Activated T-helper 2 cell treated with anti-CD3 and anti-CD28 coated beads, Interferon-gamma antibody, Interleukin-2, Interleukin-4, amounts not matched to agents 10 μg/mL and 5 μg/mL and 100 μg/mL, durations not matched to agents 14 hours and 24 hours and 36 hours (primary cell): ENCODE measurements at places on chromosomes 2 and 18.

DNA sequence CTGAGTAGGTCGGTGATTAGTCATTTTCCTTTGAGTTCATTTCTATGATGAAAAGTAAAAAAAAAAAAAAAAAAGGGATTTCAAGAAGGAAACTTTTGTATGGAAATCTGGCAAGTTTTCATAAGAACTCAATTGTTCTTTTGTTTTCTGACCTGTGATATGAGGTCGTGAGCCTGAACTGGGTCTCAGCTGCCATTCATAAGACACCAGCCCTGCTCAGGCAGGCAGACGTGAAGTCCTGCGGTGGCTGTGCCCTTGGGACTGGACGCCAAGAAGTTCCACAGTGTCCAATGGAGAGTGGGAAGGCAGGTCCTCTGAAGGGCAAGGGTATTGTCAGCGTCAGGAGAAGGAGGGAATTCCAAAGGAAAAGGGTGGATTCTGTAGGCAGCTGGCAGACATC is 183.9 kb downstream of the NCK2 start:
- no peak for DNase-seq

DNA sequence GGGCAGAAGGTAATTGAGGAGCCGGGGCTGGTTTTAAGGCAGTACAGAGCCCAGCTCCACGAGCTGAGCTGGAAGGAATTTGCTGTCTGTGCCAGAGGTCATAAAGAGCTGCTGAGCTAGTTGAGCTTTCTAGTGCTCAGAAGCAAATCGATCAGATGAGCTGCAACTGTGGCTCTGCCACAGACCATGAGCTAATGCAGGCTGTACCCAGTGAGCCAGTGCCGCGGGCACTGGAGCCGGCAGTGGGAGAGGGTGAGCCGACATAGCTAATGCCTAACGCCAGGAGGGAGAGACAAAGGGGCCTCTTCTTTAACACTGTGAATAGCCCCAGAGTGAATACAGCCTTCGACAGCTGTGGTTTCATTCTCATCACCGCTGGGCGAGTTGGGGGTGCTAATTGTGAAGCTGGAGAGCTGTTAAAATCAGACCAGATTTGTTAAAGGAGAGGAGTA is 410.1 kb upstream of the TCF4 start:
- DNase-seq, result no peak

DNA sequence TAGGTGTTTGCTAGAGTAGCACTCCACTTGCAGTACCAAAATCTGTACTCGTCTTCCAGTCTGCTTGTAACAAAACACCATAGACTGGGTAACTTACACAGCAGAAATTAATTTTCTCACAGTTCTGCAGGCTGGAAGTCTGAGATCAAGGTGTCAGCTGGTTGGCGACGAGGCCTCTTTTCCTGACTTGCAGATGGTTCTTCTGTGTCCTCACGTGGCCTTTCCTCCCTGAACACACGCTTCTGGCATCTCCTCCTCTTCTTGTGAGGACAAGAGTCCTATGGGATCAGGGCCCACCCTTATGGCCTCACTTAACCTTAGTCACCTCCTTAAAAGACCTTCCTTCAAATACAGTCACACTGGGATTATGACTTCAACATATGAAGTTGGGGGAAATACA is 493.5 kb upstream of the MYT1L start:
- no peak for DNase-seq

GRCh38 chr2:44766220-44766619 is 175.3 kb upstream of the SIX3 start:
- no peak for DNase-seq

- peak; percentile 50 for DNase-seq
Measured at GRCh38 chr2:172465417-172466334, 38.3 kb downstream of the ITGA6 start.

GRCh38 chr2:9703701-9704221 is 73.0 kb upstream of the YWHAQ start:
- no peak for DNase-seq

DNA sequence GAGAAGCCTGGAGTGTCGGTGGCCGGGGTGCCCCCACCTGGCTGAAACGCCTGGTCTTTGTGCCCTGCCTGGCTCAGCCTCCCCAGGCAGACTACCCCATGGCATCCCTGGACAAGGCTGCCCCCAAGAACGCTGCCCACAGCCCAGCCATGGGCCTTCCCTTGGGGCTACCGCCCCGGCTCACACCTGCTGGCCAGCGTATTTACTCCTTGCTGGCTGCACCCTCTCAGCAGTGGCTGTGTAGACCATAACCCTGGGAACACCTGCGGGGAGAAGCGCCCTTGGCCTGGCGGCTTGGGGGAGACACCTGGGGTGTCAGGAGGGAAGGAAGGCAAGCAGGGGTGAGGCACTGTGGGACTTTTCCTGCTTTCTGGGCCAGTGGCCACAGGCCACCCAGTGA is 17.3 kb downstream of the CAPN10 start:
- no peak for DNase-seq

DNA sequence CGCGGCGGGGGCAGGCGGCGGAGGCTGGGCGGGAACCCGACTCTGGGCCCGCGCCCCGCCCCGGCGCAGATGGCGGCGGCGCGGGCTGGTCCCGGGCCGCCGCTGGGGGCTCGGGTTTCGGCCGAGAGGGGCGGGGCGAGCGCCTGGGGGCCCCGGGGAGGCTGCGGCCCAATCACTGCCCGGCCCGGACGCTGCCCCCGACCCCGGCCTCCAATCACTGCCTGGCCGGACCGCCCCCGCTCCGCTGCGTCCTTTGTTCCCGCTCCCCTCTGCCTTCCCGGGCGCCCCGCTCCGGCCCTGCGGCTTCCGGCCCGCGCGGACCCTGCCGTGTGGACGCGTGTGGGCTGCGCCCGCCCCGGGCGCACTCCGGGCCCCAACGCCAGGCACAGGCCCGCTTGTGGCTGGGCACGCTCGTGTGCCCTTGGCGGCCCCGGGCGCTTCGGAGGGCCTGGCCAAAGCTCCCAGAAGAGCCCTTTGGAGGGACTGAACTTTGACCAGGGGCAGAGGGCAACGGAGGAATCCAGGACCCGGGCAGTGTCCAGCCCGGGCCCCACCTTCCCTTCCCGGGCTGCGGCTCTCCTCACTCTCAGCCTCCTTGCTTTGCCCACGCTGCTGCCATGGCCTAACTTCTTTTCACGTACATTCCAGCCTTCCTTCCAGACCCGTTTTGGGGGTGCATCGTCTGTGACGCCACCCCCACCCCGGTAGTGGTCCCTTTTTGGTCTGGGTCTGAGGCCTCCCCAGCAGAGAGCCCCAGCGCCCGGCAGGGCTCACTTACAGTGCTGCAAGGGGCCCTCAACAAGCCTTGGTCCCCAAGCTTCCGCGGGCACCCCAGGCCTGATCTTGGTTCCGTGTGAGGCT is 27.1 kb upstream of the PTMA start:
- no peak for DNase-seq

DNA sequence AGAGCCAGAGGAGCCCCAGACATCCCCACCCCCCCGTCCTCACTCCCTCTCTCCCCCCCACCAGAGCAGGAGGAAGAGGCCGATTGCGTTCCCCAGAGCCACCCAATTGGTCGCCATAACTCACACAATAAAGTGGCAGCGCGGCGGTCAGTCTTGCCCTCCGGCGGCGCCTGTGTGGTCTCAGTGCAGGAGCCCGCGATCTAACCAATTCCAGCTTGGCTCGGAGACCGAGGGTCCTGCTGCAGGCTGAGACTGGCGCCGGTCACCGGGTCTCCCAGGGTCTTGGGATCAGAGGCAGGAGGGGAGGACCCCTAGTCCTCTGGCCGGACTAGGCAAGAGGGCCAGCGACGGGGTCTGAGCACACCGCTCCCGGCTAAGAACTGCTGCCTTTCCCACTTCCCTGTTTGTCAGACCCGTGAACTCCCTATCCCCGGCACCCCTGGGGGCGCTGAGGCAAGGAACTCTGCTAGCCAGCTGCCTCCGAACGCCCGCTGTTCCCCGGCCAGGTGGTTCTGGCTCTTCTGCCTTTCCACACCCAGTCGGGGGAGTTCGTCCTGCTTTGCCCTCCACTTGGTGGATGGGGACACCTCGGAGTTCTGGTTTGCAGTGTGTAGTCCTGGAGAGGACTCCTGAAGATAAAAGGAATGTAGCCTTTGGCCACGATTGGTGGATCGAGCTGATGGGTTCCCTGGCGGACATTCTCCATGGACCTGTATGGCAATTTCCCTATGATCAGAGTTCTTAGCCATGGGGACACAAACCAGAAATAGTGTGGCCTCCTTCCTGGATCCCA is 1.0 kb upstream of the HOXD12 start:
- no peak for DNase-seq

DNA sequence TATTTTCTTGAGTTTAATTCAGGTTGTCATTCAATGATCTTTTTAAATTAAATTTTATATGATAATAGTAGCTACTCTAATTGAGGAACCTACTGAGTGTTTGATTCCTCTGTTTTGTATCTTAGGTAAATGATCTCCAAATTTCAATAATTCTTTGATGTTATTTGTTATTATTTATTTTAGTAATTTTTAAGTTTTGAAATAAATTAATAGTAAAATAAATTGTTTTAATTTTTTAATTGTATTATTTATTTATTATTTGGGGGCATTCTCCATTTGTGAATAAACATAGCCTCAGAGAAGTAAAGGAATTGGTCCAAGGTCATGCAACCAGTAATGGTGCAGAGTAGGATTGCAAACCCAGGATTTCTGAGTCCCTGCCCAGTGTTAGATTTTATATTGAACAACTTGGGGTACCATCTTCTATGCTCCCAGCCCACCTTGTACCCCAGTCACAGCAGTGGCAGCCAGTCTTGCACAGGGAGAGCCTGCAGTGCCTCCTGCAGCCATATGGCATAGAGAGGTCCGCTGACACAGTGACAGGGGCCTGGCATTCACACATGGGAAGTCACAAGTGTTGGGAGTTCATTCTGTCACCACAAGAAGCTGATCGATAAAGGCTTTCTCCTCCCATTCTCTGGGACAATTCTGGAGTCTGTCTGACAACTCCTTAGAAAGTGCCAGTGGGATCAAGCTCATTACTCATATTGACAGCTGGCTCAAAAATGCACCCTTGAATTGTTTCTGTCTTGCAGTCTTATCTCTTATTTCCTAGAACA is 110.0 kb upstream of the ETAA1 start:
- DNase-seq, result no peak

DNA sequence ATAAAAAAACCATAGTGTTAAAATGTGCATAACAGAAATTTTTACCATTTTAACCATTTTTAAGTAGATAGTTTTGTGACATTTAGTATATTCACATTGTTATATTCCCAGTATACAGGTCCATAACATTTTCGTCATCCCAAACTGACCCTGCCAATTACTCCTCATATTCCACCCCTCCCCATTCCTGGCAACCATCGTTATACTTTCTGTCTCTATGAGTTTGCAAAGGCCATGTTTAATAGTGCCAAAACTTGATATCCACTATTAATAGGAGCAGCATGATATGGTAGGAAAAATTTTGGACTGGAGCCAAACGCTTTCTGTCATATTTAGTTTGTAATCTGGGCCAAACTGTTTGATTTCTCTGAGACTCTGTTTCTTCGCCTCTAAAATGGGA is 30.9 kb downstream of the PLCL1 start:
- no peak for DNase-seq

- no peak for DNase-seq
Measured at GRCh38 chr2:210536973-210537650, 19.3 kb upstream of the CPS1 start.

- DNase-seq, result no peak
Measured at GRCh38 chr2:217667512-217667911, 335.3 kb downstream of the TNS1 start.

DNA sequence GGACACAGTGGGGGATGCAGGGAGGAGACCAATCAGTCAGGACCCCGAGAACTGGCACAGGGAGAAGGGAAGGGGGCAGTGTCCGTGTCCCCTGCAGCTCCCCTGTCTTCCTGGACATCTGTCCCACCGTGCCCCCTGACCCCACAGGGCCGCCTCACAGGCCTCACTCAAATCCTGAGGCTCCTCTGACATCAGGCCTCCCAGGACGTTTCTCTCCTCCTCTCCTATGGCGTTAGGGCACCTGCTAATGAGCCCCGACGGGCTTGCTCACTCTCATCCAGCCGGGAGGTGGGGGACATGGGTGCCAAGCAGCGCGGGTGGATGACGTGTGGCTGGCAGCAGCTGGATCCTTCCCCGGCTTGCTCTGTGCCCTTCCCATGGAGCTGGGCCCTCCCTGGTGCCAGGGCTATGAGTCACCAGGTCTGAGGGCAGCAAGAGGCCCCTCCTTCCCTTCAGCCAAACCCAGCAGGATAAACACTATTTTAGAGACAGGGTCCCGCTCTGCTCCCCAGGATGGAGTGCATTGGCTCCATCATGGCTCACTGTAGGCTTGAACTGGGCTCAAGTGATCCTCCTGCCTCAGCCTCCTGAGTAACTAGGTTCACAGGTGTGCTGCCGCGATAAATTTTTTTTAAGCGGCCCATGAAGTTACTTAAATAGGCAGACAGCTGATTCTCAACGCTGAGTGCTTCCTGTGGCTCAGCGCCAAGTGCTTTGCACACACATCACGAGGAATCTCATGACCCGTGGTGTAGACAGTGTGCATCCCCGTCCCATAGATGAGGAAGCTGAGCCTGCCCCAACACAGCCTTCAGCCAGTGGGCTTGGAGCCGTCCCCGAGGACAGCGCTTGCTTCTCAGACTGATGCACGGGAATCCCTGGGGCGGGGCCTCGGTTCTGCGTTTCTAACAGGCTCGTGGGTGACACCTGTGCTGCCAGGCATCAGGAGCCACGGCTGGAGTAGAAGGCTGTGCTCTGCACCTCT is 64.5 kb upstream of the HDAC4 start:
- no peak for DNase-seq
